Activated T-helper 2 cell treated with anti-CD3 and anti-CD28 coated beads, Interferon-gamma antibody, Interleukin-2, Interleukin-4, amounts not matched to agents 10 μg/mL and 5 μg/mL and 100 μg/mL, durations not matched to agents 14 hours and 24 hours and 36 hours (primary cell): ENCODE measurements at places on chromosomes 4 and X.

GRCh38 chr4:10981576-10981975 lies 297.0 kb upstream of the CLNK start:
- DNase-seq: no peak

DNA sequence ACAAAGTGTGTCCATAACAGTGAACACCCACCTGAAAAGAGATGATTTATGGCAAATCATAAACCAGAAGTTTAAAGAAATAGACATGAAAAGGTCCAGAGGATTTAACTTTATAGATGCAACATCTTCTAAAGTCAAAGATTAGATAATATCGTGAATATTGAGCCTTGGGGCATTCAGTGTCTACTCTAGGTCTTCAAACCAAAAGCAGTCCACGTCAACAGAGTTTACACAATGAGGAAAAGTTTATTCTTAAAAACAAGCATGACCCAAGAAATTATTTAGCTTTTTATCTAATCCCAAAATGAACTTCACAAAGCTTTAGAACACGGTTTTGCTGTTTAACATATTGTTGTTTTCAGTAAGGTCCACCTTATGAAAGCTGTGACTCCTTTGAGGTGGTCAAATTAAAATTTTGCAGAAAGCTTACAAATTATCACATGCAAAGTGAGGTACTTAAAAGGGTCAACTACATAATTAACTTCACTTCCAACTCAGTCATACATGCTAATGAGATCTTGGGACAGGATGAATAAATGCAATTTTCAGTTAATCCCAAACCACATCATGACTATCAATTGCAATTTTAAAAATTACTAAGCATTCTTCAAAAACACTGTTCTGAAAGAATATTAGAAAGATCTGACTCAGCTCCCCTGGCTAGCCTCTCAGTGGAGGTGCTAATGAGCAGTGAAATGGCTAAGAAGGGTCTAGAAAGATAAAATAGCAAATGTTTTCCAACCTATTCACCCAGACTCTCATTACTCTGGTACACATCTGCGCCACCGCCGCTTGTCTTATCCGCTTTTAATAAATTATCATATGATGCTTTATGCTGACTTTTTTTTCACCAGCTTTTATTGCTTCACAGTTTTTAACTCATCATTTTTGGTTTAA lies 92.4 kb upstream of the WDR17 start:
- DNase-seq: no peak

GRCh38 chr4:86117705-86118302 lies 242.0 kb downstream of the MAPK10 start:
- DNase-seq: no peak

DNA sequence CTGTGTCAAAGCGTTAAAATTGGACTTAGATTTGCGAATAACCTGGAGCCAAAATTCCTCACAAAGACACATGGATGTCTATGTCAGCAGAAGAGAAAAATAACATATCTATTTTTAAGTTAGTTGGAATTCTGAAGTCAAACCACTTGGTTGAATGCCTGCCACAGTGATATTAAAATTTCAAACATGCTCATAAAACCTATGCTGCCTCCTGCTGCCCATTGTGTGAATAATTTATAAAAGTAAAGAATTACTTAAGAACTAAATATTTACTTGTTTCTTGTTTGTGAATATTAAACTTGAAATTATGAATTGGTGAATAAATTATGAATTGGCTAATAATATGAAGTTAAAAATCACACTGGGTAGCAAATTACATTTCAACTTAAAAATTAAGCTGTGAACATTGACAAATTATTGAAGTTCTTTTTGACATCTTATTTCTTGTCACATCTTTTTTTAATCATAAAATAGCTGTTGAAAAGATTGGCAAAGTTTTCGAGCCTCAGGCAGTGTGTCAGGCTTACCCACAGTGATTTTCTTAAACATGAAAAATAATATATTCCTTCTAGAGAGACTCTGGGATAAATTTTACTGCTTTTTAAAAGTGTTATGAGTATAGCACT lies 35.4 kb downstream of the FABP2 start:
- DNase-seq: no peak

DNA sequence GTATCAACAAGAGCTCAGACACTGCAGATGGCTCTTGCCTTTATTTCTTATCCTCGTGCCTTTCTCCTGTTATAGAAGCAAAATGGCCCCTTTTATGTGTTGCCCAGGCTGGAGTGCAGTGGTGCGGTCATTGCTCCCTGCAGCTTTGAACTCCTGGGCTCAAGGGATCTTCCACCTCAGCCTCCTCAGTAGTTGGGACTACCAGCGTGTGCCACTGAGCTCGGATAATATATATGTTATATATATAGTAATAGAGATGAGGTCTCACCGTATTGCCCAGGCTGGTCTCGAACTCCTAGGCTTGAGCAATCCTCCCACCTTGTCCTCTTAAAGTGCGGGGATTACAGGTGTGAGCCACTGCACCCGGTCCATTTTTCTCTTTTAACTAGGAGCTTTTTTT lies 79.7 kb downstream of the TMEM131L start:
- no peak for DNase-seq

DNA sequence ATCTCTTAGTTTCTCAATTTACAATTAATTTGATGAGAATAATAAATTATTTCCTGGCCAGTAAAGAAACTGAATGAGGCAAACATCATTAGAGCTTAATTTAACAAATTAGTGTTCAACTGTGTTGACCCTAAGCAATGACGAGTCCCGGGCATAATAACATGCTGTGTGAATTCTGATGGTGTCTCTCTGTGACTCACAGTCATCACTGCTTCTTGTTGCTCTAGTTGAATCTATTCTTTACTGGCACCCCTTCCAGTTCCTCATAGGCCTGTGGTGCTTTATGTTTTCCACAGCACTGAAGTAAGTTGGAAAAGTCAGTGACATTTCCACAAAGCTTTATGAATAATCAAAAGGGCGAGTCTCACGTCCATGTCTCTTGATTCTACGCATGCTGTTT lies 57.7 kb upstream of the SLC7A11 start:
- DNase-seq: no peak

GRCh38 chr4:70687392-70687791 lies 940 bp upstream of the UTP3 start:
- no peak for DNase-seq

GRCh38 chr4:98468709-98469108 lies 189.7 kb downstream of the TSPAN5 start:
- no peak for DNase-seq
